Left cardiac atrium (tissue), 4 donors: ENCODE measurements at places on chromosomes 7 and 10. TPM values are rescaled to one million over a fixed set of nuclear protein-coding genes. Genes with fewer than 3 reads are reported as not detected.

DNA sequence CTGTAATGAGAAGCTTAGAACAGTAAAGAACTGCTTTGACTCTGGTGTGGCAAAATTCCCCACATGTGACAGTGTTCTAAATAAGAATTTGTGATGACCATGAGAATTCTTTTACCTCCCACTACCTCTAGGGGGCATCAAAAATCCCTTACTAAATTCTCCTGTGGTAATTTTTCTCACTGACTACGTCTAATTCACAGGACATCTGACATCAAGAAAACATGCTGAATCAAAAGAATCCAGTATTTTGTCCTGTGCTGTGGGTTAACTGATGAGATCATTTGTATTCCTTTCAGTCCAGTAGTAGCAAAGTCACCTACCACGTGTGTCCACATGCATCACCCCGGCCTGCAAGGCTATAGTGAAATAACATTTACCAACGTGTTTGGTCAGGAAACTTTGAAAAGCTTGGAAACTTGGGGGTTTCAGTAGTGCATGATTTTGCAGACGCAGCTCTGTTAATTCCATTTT, 103.8 kb downstream of the ATE1 start:
- DNase-seq: no peak

DNA sequence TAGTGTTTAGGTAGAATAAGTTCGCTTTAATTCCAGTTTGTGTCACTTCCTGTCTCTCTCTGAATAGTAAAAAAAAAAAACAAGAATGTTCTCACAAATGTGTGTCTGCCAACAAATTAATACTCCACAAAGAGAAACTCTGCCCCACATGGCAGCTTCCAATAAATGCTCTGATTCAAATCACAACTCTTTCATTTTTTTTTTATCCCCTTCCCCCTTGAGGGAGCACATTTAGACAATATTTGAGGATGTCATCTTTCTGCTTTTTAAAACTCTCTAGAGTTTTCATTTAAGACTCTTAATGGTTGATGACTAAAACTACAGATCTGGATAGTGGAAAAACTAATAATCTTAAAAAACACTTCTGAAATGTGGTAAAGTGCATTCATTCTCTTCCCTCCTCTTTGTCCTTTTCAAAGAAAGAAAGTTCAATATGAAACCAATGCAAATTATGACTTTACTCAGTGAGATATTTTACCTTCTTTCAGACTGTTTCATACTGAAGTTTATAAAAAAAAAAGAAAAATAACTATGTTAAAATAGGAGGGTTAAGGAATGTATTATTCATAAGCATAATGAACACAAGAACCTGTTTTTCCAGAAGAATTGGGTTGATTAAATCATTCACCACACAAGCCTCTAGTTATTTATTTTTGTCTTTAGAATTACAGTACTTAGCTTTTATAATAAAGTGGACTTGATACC, 42.3 kb downstream of the ARID5B start:
- no peak for DNase-seq

GRCh38 chr10:43233601-43234430, 33.0 kb downstream of the RASGEF1A start:
- peak; percentile 6 for DNase-seq

- DNase-seq: peak; percentile 5
These were observed 10.4 kb downstream of the GPRIN2 start for GRCh38 chr10:46545861-46546590.

GRCh38 chr7:36404639-36405408, 15.2 kb downstream of the ANLN start:
- no peak for DNase-seq

- DNase-seq: no peak
These were observed 10.4 kb downstream of the STMP1 start for GRCh38 chr7:135672560-135673359.

DNA sequence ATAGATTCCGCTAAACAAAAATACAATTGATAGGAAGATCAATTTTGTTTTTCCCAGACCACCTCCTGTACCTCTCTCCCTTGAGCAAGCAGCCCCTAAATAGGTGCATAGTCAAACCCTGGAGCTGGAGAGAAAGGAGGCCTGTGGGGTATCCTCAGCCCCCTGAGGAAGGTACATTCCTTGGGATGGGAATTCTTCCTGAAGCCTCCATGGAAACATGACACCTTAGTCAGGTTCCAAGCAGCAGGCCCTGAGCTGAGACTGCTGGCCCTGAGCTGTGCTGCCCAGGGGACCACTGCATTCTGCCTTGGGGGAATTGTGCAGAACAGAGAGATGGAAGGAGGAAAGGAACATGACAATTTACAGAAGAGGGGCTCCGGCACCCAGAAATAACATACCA, 7.4 kb downstream of the HNRNPF start:
- no peak for DNase-seq

Gene ELN
- total RNA-seq: 166 TPM

Gene MRLN
- total RNA-seq: not detected

Gene PNLIP
- total RNA-seq: not detected

Gene MAD1L1
- 24.9 TPM for total RNA-seq

Gene MBLAC1
- total RNA-seq: 2.7 TPM
